ENCODE measurements at places on chromosomes 4 and X.

- no peak for DNase-seq
These were observed 812.9 kb downstream of the FSTL5 start for GRCh38 chr4:161350946-161351345.

GRCh38 chr4:64503416-64503815 lies 94.2 kb upstream of the TECRL start:
- no peak for DNase-seq

DNA sequence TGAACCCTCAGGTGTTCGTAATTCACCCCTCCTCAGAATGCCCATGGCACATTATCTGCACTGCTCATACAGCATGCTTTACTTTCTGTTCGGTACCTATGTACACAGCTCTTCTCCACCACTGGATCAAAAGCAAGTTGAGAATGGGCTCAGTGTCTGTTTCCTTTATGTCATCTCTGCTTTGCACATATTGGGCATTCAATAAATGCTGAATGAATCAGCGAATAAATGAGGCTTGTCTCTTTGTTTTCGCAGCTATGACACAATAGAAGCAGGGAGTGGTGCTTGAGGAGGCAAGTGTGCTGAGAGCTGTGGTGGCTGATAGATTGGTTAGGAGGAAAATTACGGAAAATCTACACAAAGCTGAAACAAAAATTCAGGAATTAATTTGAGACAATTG lies 109.1 kb upstream of the VMA21 start:
- no peak for DNase-seq

DNA sequence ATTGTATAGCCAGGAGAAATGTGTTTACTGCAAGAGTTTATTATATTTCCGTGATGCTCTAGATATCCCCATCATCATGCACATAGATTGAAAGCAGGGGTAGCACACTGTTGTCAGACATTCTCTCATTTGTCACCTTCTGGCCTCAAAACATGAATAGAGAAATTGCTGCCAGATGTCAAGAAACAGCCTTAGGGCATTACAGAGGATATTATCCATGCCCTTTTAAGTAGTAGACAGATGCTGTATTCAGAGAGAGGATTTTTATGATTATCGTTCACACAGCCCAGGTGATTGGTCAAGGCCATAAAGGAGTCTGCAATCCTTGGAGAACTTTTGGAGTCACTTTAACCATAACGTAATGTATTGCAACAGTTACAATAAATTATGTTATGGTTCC lies 1961.5 kb upstream of the TENM3 start:
- no peak for DNase-seq

DNA sequence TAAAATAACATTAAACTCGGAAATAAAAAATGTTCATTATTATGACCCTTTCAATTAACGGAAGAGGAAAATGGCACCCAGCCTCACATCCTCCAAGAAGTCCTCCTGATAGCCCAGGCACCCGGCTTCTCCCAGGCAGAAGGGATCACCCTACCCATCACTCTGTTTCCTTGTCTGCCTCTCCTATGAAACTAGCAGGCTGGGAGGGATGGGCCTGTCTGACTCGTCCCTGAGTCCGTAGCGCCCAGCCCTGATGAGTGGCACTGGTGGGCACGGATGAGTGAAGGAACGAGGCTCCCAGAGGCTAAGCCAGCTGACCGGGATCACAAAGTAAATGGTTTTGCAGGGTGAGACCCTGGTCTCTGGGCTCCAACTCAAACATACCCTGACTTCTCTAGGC lies 28.6 kb upstream of the KIAA0232 start:
- DNase-seq: no peak

GRCh38 chrX:107445631-107446030 lies 3.8 kb upstream of the FRMPD3 start:
- no peak for DNase-seq

DNA sequence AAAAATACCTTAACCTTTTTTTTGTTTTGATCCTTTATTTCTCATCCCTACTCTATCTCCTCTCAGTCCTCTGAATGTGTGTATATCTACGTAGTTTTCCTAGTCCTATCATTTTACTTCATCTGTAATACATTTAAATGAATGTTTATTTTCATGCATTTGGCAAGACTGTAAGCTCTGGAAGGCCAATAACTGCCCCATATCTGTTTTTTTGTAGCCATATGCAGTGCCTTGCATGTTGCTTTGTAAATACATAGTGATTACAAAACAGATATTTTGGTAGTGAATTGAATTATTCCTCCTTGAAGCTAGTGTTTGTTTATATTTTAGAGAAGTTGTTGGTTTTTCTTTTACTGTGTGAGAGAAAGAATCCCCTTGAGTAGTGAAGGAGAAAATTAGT lies 450.2 kb downstream of the PCDH18 start:
- DNase-seq: no peak

DNA sequence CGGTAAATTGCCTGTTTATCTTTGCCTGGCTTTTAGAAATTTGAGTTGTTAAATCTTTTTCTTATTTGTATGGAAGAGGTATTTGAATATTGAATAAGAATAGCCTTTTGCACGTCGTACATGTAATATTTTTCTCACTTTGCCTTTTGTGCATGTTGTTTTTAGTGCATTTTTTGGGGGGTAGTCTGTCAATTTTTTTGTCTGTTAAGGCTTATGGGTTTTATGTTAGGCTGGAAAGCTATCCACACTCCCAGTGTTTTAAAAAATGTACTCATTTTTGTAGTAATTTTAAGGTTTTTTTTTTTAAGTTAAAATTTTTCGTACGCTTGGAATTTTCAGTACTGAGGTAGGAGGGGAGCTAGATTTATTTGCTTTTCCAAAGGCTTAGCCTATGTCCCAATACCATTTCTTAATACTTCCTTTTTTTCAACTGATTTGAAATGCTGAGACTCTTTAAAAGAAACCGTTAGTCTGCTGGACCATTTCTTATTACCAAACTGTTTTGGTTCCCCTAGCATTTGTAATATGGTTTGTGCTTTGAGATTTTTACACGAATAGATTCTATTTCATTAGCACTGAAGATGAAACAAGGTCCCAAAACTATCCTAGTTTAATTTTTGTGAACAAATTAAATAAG lies 1.3 kb downstream of the HERC5 start:
- DNase-seq: no peak

DNA sequence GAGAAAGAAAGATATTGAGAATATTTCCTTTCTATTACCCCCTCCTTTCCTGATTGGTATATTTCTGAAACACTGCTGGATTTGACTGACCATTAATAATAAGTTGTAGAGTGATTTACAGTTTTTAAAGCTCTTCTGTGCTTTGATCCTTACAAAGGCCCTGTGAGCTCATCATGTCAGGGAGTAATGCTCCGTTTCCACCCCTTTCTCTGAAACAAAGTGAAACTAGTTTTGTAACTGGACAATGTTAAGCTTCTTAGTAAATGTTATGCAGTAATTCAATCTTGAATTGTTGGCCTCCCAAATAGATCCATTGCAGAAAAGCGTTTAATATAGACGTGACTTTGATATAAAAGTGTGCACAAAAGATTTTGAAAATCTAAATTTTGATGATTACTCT lies 190.1 kb upstream of the GNPDA2 start:
- no peak for DNase-seq

- no peak for DNase-seq
These were observed 7.7 kb downstream of the NSG1 start for GRCh38 chr4:4394644-4395043.

DNA sequence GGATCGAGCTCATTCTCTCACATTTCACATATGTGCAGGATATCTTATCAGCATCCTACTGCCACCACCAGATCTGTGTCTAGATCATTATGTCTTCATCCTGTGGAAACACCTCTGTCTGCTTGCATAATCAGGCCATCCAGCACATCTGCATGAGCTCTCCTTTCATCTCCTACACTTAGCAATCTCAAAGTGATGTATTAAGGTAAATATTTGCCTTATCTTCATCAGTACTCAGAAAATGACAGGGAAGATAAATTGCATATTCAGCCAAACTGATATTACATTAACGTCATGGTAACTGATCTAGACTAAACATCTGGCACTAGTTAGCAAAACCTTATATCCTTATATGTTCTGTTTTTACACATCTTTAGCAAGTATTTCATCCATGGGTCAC lies 207.3 kb upstream of the PABPC4L start:
- DNase-seq: no peak

Data from activated CD4-positive, CD25-positive, alpha-beta regulatory T cell (primary cell).